Activated CD8-positive, alpha-beta T cell treated with anti-CD3 and anti-CD28 coated beads for 36 hours (primary cell): ENCODE measurements at places on chromosomes 13 and 19. TPM values are rescaled to one million over a fixed set of nuclear protein-coding genes. Genes with fewer than 3 reads are reported as not detected.

DNA sequence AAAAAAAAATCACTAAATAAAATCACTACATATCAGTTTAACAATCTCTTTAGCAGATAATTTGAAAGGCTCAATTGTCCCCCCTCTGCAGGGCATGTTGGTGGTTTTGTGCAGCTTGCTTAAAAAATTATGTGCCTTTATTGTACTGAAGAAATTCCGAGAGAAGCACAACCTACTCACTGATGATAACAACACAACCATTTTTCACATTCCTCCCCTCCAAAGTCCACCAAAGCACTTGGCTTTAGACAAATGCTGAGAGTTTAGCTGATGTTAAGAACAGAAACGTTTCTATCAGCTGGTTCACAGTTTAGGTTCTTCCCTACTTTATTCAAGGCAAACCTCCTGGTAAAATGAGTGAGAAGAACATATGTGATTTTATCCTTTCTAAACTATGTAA lies 923 bp downstream of the DOCK9 start:
- no peak for DNase-seq

- peak; percentile 97 for DNase-seq
Measured at GRCh38 chr19:4182084-4182810, at the start of the genes ANKRD24 and SIRT6. TSS of gene ANKRD24 (plus strand) at chr19:4182689. CDS start at chr19:4186426, 3,737 bp downstream. TSS of gene SIRT6 (minus strand) at chr19:4182563. CDS start at chr19:4182539, 24 bp downstream.

Gene MICOS13
- total RNA-seq, result 49.4 TPM

DNA sequence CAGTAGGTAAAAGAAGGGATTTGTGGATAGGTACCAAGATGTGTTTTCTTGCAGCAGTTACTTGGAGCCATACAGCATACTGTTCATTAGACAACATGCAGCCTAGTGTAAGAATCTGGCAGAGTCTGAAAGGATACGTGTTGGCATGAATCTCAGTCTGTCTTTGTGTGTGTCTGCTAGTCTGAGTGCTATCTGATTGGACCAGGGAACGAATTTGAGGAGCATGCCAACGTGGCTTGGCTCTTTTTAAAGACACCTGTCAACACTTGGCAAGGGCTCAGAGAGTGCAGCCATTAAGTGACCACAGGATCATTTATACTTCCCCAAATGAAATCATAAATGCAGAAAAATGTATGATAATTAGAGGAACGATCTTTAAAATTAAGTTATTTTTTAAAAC lies 27.6 kb upstream of the ATXN8OS start:
- no peak for DNase-seq

Gene NCAN
- not detected for total RNA-seq

- DNase-seq, result no peak
Measured at GRCh38 chr13:84136582-84136981, 254.3 kb upstream of the SLITRK1 start.

GRCh38 chr13:46016216-46016615 lies 36.3 kb downstream of the ZC3H13 start:
- DNase-seq, result no peak

Gene CRX
- total RNA-seq, result not detected

Gene UNC13A
- not detected for total RNA-seq

- no peak for DNase-seq
Measured at GRCh38 chr13:79776531-79777295, 295.8 kb downstream of the NDFIP2 start.

DNA sequence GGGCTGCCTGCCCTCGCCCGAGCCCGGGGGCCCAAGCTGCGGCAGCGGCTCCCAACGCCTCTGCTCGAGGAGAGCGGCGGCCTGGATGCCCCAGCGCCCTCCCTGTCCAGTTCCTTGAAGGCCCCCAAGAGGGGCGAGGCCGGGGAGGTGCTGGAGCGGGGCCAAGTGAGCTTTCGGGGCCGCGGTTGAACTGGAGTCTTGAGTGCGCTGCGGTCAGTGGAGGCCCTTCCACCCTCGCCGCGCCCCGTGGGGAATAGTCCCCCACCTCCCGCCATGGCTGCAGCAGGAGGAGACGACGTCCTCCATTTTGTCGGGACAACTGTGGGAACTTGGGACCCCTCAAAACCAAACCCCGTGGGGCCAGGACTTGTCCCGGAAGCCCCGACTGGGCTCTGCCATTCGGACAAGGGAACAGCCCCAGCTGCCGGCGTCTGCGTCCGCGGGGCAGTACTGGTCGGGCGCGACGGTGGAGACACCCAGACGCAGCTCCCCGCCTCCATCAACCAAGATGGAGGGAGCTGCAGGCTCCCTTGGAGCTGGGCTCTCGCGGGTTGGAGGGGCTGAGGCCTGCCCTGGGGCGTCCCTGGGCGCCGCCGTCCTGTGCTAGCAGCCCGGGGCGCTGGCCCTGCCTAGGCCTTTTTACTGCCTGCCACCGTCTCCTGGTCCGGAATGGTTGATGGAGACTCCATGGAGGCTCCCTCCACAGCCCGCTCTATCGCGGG lies 736 bp upstream of the ZMYM5 start:
- DNase-seq, result peak; percentile 68
